ENCODE measurements at places on chromosomes 2 and 18.

- DNase-seq, result no peak
These were observed 165.0 kb upstream of the ZNF521 start for GRCh38 chr18:25516747-25517498.

- DNase-seq, result no peak
These were observed 65.1 kb upstream of the MAPRE2 start for GRCh38 chr18:34976123-34976522.

DNA sequence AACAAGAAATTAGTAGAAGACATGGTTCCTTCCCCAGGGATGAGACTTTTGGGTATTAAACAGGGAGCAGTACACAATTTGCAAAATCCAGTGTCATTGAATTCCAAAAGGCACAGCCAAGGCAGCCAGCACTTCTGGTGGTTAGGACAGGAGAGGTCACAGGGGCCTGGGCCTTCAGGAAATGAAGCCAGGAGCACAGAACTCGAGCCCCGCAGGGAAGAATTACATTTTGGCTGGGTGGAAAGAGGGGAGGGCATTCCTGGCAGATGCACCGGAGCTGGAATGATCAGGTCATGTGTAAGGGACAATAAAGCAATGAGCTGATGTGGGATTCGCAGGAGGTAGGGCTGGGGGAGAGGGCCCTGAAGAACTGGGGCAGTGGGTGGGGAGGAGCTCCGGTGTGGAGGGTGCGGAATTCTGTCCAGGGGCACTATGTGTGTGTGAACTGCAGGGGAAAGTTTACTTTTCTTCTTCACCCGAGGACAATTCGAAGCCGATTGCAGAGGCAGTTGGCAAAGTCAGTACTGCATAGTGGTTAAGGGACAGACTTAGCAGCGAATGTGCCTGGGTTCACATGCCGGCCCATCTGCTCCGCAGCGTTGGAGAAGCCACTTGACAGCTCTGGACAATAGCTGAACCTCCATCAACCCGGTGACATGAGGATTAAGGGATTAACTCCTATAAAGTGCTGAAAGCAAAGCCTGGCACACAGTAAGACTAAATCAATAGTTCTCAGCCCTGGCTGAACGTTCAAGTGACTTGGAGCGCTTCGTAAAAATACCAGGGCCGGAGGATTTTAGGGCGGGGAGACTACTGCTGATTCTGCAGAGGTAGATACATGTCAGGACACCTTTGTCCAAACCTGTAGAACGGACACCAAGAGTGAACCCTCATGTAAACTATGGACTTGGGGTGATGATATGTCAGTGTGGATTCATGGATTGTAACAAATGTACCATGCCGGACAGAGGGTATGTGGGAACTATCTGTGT is 36.4 kb downstream of the ALPK2 start:
- DNase-seq, result peak; percentile 77

DNA sequence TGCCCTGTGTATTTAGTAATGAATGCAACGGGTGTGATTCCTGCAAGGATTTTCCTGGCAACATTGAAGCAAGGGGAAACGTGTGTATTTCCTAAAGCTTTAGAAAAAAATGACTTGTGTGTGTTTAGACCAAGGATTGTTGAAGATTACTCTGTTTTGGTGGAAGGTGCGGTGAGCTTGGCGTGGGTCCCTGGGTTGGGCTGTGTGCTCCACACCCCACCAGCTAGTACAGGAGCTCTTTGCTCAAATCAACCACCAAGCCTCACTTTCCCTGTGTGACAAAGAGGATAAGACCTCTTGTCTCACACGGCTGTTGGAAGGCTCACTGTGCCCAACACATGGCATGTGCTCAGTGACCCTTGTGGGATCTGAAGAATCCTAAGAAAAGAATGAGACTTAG is 21.4 kb upstream of the GREB1 start:
- DNase-seq, result no peak

DNA sequence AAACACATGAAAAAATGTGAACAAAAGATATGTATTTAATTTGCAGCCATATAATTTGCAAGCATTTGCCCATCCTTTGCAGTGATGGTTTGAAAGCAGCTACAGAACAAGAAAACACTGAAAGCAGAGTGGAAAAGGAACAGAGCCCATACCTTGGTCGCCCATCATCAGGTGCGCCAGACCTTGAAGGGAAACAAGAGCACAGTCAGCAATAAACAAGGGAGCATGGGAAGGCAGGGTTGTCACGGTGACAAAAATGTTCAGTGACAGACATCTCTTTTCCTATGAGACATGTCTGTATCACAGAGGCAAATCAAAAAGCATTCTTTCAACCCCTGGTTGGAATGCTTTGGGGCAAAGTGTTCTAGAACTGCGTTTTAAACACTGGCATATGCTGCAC is 109.4 kb downstream of the NRXN1 start:
- no peak for DNase-seq

DNA sequence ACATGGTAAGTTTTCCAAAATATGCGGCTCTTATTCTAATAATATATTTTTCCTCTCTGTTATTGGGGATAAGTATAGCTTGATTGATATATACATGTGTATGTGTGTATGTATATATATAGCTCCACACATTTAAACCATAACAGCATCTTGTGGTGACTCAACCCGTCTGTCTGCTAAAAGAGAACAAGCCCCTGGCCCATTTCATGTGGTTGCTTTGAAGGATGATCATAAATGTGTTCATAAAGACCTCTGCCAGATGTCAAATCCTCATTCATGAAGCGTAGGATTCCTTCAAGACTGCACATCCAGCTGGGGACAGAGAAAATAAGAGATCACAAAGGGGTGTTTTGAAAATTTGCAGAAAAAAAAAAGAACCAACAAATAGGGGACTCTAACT is 79.3 kb downstream of the RHOB start:
- no peak for DNase-seq

Measured in D341Med (cell line).